NCI-H2029 treated with DMSO at 0.1 percent for 48 hours (cell line): ENCODE measurements at places on chromosomes 1 and 21.

- peak; percentile 96 for DNase-seq
Observed at GRCh38 chr1:145891587-145892485, 6.2 kb upstream of the ANKRD35 start.

DNA sequence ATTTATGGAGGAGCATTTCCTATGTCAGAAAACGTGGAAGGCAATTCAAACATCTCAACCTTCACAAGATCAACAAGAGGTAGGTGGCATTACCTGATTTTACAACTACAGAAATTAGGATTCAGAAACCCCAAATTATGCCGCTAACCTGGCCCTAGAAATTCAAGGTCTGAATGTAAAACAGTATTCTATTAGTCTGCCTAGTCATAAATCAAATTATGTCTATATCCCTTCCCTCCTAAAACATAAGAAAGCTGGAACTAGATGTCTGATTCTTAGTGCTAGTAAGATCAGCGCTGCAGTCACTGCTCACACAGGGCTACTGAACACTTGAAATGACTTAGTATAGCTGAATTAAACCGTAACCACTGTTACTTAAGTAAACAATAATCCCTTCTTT is 1.4 kb downstream of the TOMM20 start:
- no peak for DNase-seq

- DNase-seq, result no peak
Observed at GRCh38 chr21:45836694-45837670, 144.6 kb upstream of the COL6A1 start.

- DNase-seq, result no peak
Observed at GRCh38 chr1:112520166-112520565, 11.4 kb downstream of the WNT2B start.

DNA sequence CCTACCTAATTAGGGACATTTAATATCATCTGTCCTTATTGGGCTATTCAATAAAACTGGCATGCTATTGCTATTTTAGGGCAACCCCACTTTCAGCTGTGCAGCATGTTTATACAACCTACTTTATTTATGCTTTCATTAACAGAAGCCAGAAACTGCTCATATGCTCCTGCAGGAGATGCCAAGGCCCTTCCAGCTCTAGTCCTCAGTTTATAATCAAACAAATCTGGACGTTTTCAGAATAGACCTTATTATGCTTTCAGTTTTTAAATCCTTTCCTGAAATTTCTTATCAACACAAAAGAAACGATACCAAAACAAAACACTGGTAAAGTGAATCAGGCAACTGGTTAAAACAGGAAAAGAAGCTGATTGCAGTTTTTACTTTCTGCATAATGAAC is 53.2 kb downstream of the PTGS2 start:
- no peak for DNase-seq

- DNase-seq, result no peak
Observed at GRCh38 chr1:116067566-116067890, 43.7 kb upstream of the MAB21L3 start.

GRCh38 chr1:4023678-4024077 is 123.6 kb upstream of the C1orf174 start:
- DNase-seq, result no peak

DNA sequence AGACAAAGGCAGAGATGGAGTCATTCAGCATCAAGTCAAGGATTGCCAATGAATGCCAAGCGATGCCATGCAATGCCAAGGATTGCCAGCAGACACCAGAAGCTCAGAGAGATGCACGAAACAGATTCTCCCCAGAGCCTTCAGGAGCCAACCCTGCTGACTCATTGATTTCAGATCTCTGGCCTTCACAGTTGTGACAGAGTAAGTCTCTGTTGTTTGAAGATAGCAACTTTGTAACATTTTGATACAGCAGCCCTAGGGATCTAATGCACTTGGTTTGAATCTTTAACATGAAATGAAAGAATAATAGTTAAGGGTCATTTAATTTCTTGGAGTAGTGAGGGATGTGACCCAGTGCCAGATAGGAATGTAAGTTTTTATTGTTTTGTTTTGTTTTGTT is 287.4 kb upstream of the RUNX1 start:
- no peak for DNase-seq

GRCh38 chr1:43890815-43891214 is 42.8 kb upstream of the ARTN start:
- DNase-seq, result no peak

- DNase-seq, result no peak
Observed at GRCh38 chr1:115184951-115185331, 95.6 kb upstream of the TSPAN2 start.

DNA sequence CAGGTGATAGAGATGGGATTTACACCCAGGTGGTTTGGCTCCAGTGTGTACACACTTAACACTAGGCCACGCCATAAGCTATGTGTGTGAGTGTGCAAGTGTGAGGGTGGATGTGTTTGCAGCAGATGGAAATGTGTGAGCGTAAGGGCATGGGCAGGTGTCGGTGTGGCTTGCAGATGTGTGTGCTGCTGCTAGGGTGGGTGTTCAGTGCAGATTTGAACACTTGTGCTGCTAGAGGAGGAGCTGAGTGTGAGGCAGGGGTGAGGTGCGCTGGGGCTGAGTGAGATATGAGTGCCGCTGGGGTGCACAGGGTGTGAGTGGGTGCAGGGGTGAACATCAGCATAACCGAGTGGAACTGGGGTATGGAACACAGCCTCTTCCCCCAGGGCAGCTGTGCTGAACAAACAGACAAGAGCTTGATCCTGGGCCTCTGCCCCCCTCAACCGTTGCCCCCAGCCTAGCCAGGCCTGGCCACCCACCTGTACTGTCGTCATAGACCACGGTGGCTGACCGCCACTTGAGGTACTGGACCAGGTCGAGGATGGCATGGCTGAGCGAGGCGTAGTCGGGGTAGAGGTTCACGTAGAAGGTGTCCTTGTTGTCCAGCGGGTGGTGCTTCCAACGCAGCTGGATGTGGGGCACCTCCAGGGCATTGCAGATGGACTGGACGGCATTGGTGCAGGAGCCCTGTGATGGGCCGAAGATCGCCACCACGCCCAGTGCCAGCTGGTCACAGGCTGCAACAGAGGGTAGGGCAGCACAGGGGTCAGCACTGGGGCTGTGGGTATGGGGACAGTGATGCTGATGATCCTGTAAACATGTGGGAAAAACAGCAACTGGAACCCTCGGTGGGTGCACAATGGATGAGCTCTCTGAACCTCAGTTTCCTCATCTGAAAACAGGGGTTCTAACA is 153.9 kb downstream of the GRIK3 start:
- no peak for DNase-seq
